Fibroblast of gingiva (primary cell): ENCODE measurements at places on chromosomes 5 and 9.
A peak's percentile ranks its signal among the peaks of the same experiment; 100 is the strongest.

GRCh38 chr5:180640611-180640860 is 8.9 kb downstream of the FLT4 start:
- DNase-seq: no peak

- no peak for DNase-seq
These were observed 22.8 kb downstream of the FPGS start for GRCh38 chr9:127825319-127826051.

GRCh38 chr5:6868171-6868570 is 154.9 kb downstream of the TENT4A start:
- no peak for DNase-seq

DNA sequence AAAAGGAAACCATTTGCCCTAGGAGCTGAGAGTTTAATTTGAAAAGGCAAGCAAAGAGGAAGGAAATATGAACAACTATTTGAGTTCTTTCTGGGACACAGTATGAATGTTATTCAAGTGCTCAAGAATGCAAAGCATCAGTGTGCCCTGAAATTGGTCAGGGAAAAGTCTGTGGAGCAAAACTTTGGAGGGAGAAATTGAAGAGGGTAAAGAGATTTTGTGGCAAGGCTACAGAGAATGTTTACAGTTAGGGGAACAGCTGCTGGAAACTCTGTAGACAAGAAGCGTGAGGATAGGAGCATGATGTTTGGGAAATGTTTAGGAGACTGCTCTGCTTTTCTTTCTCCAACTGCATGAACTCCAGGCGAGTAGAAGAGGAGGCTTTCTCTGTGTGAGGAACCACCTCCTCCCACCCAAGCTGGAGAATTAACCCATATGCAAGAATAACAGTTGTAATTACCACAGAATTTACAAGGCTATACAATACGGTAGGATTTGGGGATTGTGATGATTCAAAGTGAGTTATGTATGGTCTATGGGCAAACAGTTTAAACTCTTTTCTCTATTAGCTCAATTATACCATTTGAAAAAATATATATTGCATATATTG is 75.4 kb upstream of the IL7R start:
- peak; percentile 44 for DNase-seq

- DNase-seq: peak; percentile 32
These were observed 4.9 kb downstream of the TRIM52 start for GRCh38 chr5:181255836-181256578.

GRCh38 chr5:117072439-117072838 is 497.8 kb upstream of the SEMA6A start:
- no peak for DNase-seq

DNA sequence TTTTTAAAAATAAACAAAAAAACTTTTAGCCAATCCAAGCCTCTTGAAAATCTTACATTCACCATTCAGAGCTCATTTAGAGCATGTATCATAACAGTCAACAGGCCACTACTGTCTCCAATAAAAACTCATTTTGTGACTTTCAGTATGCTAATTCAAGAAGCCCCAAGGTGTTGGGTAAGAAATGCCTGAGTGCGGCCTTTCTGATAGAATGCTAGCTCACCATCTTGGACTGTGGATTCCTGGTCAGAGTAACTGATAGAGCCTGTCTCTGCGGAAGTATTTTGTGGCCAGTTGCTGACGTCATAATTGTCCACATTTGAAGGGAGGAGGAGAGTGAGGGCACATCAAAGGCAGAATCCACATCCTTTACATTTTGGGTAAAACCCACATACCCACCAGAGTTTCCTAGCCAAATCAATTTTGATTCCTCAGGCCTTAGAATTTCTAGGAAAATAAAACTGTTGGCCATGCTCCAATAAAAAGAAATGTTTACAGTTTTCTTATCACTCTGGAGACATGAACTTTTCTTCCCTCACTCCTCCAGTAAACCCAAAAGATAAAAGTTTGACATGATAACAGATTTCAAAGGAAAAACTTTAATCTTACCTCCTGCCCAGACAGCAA is 41.1 kb upstream of the ERCC6L2 start:
- DNase-seq: no peak

DNA sequence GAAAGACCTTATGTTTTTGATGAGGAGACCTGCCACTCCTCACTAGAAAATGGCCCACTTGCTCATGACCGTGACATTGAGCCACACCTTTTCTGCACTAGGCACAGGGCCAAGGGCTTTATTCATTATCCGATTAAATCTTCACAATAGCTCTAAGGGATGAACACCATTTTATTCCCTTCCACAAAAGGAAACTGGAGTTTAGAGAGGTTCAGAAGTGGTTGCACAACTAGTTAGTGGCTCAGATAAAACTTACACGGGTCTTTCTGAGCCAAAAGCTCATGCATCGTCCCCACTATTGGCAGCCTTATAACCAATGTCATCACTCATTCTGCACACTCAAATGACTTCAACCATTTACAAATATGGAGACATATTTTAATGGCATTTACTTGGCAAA is 39.4 kb downstream of the SUSD1 start:
- no peak for DNase-seq

- DNase-seq: no peak
These were observed 40.9 kb upstream of the NSMF start for GRCh38 chr9:137499858-137500661.

DNA sequence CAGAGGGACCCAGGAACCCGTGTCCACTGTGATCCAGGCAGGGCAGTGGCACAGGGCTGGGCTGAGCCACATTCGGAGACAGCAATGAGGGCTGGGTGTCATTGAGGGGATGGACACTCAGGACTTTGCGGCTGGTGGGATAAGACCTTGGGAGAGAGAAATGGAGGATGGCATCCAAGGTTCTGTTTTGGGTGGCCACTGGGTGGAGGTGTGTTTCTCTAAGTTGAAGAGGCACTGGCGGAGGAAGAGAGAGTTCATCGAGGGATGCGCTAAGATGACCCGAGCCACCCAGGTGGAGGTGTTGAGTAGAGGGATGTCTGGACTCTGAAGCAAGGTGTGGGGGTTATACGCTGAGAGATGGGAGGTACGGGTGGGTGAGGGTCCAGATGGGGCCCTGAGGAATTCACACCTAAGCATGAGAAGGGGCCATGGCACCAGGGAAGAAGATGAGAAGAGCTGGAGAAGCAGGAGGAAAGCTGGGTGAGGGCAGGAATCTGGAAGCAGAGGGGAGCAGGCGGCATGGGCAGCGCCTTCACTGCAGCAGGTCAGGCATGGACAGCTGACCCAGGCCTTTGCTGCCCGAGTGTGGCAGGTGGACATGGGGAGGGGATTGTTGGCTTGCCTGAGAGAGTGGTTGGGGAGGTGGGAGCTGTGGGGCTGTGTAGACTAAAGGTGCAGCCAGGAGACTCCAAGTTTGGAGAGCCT is 2.5 kb upstream of the SLC25A48 start:
- no peak for DNase-seq

DNA sequence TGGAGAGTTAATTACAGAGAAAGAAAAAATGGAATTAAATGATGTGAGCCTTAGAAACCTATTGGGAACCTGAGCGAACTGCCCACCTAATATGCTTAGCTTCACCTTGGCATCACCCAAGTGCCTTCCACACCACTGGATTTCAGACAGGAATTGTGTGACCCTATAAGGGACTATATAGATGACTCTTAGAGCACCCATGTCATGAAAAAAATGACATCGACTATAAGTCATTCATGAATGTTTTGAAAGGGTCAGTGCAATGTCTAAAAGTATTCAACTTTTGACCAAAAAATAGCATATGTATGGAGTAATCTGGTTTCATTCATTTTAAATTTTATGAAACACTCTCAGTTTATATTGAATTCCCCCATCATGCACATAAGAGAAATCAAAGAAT is 81.6 kb upstream of the PRRC1 start:
- no peak for DNase-seq

- DNase-seq: no peak
These were observed 31.4 kb downstream of the PPARGC1B start for GRCh38 chr5:149761461-149761860.

DNA sequence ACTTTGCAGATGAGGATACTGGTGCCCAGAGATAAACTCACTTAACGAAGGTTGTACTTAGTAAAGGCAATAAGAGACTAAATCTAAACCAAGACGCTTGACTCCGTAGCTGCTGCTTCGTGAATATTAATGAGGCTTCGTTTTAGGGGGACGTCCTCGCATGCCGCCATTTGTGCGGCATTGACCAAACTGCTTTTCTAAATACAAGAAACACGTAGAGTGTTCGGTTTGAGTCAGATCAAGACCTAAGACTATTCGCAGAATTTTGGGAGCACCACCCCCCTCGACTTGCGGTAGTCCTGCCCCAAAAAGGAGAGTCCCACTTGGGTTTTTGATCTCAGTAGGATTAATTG is 1.1 kb downstream of the NPM1 start:
- DNase-seq: no peak

GRCh38 chr5:173383711-173384110 is 55.5 kb upstream of the STC2 start:
- DNase-seq: no peak

DNA sequence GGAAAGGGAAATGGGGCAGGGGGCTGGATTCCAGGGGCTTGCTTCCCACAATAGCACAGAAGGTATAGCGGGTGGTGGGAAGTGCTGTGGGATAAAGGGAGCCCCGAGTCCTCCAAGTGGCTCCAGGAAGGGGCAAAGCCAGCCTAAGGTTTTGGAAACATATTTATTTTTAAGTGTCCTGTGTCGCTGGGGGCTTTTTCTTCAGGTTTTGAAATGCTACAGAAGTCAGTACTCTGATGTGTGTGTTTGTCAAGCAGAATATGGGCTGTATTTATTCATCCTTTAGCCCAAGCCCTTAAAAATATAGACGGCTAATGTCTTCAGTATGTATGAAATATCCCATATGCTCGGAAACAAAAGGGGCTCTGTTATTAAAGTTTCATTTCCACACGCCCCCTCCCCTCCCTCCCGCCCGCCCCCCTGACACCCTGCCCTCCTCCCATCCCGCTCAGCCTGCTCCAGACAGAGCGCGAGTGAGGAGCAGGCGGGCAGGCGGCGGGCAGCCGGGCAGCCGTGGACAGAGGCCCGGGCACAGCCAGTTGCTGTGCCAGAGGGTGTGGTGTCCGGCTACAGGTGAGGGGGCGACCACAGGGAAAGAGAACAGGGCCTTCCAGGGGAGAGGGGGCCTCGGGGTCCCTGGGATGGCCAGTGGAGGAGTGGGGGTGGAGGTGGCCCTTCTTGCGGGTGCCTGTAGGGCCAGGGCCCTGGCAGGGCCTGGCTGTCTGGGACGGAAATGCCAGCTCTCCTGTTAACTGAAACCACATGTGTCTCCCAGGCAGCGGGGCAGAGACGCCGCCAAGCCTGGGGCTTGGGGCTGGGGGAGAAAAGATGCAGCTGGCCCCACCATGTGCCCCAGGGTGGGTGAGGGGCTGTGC is 39.6 kb upstream of the SYNPO start:
- peak; percentile 46 for DNase-seq

DNA sequence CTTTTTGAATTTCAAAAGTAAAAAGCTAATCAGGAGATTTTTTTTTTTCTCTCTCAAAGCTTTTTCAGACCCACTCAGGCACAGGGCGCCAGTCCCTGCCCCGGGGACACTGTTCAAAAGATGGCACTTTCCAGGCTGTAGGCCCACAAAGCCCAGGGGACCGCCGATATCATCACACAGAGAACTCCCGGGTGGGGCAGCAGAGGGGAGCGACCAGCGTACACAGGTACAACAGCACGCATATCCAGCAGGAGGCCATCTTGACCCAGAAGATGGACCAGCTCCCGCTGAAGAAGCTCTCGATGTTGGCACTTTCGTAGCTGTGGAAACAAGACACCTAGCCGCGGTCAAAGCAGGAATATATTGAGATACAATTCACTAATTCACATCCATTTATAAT is 108.3 kb downstream of the THBS4 start:
- no peak for DNase-seq

GRCh38 chr9:90870621-90871326 is 69.2 kb downstream of the SYK start:
- DNase-seq: peak; percentile 10

- no peak for DNase-seq
These were observed 2.6 kb upstream of the GZMK start for GRCh38 chr5:55021410-55021809.

- DNase-seq: peak; percentile 37
These were observed 113.5 kb upstream of the TNPO1 start for GRCh38 chr5:72702881-72703434.

DNA sequence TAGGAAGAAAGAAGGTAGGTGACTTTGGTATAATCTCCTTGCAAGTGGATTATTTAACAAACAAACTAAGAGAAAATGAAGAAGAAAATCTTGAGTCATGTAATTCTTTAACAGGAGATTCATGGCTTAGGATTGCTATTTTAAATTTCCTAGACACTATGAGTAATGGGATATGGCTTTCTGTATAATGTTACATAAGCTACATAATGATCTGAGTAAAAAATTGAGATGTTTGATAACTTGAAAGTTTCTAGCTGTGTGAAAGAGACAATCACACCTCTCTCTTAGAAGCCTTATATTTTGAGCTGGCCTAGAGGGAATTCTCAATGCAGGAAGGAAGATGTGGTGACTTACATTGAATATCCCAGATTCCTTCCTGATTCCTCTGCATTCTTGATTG is 92.5 kb downstream of the CDH9 start:
- DNase-seq: no peak

DNA sequence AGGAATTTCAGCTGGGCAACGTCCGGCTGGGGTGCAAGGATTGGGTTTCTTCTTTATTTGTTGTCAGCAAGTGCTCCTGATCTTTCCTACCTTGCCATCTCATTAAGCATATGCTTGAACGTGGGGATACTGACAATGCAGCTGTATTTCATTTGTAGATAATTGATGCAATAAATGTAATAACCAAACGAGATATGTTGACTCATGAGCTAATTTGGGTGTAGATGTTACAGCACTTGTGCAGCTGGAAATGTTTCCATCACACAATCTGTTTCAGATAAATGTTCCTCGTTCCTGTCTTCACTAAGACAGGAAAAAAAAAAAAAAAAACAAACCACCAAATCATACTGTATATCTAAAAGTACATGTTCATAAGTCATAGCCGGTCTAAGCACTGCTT is 123.8 kb downstream of the DMRT2 start:
- peak; percentile 51 for DNase-seq

DNA sequence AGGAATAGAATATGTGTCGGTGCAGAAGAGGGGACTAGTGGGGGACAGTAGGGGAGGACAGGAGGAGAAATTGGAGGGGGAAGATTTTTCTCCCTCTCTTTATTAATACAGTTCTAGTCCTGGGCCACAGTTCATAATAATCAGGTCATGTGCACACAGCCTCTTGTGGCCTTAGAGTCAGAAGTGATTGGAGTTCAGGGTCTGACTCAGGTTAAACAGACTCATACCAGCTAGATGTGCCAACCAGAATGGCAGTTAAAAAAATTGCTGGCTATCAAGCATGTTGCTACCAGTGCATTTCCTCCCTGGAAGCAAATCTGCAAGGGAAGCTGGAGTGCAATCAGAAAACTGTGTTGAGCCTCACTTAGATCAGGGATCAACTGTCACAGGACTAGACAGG is 132.7 kb upstream of the MAP1B start:
- no peak for DNase-seq

GRCh38 chr5:108432024-108432423 is 50.1 kb upstream of the FBXL17 start:
- peak; percentile 10 for DNase-seq

- DNase-seq: no peak
These were observed 364.4 kb downstream of the DNAH5 start for GRCh38 chr5:13580058-13580457.
